ENCODE measurements at places on chromosomes 12 and 14. TPM values are rescaled to one million over a fixed set of nuclear protein-coding genes. Genes with fewer than 3 reads are reported as not detected.

The EFS gene
- not detected for polyA plus RNA-seq

The ABHD12B gene
- polyA plus RNA-seq, result not detected

The FOXG1 gene
- polyA plus RNA-seq, result not detected

The LRP6 gene
- polyA plus RNA-seq, result not detected

The LHX5 gene
- not detected for polyA plus RNA-seq
